Cerebellar nuclear complex (tissue), 1 donor: ENCODE measurements at places on chromosomes 7 and 10.

- DNase-seq = no peak
These were observed 147.8 kb downstream of the ARHGAP22 start for GRCh38 chr10:48456808-48457761.

DNA sequence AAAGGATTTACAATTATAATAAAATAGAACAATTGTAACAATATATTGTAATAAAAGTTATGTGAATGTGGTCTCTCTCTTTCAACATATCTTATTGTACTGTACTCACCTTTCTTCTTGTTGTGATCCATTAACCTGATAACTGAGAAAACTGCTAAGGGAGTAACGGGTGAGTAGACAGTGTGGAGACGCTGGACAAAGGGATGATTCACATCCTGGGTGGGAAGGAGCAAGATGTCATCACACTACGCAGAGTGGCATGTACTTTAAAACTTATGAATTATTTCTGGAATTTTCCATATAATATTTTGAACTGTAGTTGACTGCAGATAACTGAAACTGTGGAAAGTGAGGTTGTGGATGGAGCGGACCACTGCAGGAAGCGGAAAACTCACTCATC, 91.2 kb upstream of the PLPP4 start:
- no peak for DNase-seq

- DNase-seq = no peak
These were observed 12.4 kb upstream of the SERPINE1 start for GRCh38 chr7:101114492-101114891.

DNA sequence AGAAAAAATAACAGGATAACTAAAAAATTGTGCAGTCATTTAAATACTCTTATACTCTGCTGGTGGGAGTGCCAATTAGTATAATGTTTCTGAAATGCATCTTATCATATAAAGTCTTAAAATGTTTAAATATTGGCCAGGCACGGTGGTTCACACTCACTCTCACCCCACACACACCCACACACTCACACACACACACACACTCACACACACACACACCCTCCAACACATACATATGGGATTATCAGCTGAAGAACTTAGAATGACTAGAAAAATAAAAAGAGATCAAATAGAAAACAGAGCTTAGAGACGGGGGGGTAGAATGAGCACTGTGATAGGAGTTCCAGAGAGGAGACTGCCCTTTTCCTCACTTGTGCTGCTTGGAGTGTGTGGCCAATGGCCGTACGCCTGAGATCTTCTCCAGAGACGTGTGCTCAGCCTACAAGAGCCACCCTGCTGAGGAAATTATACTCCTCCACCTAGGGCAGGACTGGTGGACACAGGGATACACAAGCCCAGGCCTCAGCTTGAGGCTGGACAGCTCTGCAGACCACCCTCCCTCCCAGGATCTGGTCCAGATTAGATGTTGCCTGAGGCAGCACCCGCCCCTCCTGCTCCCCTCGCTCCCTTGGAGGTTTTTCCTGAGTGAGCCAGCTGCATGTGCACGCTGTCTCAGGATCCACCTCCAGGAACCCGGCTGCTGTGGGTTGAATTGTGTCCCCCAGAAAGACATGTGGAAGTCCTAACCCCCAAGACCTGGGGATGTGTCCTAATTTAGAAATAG, 26.5 kb upstream of the PRKAG2 start:
- no peak for DNase-seq

GRCh38 chr10:72792288-72792687, 100.3 kb downstream of the MCU start:
- no peak for DNase-seq
